ENCODE measurements at places on chromosomes 7 and 10.

GRCh38 chr7:30159698-30160143 is 24.9 kb downstream of the MTURN start:
- DNase-seq = no peak

GRCh38 chr7:44280993-44281721 is 44.2 kb downstream of the CAMK2B start:
- DNase-seq = peak; percentile 6

- no peak for DNase-seq
Observed at GRCh38 chr10:47344996-47345870, 2.9 kb upstream of the RBP3 start.

DNA sequence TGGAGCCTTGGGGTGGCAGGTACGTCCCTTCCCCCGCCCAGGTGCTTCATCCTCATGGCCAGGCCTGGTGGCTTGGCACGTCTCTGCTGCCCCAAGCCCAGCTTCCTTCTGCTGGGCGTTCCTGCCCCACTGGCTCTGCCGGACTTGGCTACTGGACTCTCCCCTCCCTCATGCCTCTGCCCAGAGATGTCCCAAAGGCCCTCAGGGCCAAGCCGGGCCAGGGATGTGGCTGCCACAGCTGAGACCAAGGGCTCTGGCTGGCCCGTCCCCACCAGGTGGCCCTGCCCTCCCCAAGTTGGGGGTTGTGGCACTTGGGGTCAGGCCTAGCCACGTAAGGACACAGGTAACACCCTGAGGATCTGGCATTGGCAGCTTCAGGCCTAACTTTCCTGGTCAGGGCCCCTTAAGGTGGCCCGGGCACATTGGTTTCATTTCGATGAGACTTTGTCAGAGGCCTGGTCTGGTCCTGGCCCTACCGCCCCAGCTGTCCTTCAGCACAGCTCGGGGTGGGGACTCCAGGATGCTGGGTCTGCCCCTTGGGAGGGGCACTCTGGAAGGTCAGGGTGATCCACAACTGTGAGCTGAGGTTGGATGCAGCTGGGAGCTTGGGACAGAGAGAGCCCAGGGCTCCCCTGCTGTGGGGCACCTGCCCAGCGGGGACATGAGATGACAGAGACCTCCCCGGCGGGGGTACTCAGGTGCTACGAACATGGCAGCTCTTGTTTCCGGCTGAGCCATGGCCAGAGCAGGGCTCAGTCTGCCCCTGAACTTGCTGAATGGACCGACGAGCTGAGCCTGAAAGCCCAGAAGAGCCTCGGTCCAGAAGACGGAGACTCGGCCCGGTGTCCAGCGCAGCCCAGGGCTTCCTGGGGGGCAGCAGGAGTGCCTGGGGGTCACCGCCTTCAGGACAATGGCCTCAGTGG is 2.9 kb downstream of the BHLHA15 start:
- DNase-seq = peak; percentile 7

DNA sequence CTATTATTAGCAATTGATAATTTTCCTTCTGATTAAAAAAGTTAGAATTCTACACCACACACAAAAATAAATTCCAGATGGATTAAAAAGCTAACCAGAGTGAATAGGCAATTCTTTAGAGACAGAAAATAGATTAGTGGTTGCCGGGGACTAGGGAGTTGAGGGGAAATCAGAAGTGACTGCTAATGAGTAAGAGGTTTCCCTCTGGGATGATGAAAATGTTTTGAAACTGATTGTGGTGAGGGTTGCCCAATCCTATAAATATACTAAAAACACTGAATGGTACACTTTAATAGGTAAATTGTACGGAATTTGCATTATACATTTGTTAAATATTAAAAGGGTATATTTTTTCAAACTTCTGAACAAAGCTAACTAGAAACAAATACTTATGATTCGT is 214.9 kb downstream of the GPAM start:
- no peak for DNase-seq

DNA sequence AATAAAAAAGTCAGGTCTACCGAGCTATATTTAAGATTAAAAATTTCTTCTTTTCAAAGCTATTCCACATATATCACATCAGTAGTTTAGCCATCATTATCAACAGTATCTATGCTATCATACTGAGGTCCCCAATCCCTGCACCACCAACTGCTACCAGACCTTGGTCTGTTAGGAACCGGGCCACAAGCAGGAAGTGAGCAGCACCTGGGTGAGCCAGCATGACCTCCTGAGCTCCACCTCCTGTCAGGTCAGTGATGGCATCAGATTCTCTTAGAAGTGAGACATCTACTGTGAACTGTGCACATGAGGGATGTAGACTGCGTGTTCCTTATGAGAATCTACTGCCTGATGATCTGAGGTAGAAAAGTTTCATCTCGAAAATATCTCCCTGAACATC is 632.1 kb upstream of the KCND2 start:
- DNase-seq = no peak

- no peak for DNase-seq
Observed at GRCh38 chr10:112124866-112125265, 58.7 kb downstream of the GPAM start.

DNA sequence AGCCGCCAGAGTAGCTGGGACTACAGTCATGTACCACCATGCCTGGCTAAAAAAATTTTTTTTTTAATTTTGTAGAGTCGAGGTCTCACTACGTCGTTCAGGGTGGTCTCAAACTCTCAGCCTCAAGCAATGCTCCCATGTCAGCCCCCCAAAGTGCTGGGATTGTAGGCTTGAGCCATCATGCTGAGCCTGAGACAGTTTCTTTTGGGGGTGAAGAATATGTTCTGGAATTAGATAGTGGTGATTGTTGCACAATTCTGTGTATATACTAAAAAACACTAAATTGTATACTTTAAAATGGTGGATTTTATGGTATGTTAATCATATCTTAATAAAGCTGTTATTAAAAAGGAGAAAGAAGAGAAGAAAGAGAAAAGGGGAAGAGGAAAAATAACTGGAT is 1.5 kb downstream of the CUZD1 start:
- no peak for DNase-seq

GRCh38 chr7:148261996-148262688 is 328.4 kb upstream of the C7orf33 start:
- no peak for DNase-seq
